Transverse colon (tissue), 4 donors: ENCODE measurements at places on chromosomes 12 and 14. TPM values are rescaled to one million over a fixed set of nuclear protein-coding genes. Genes with fewer than 3 reads are reported as not detected.

- DNase-seq, result no peak
Observed at GRCh38 chr14:21042918-21043317, 756 bp downstream of the RNASE7 start.

- no peak for DNase-seq
Observed at GRCh38 chr12:93302331-93303229, 75.1 kb upstream of the NUDT4 start.

Gene STK38L
- 37.8 TPM for total RNA-seq

GRCh38 chr12:93008044-93008778, 79.1 kb upstream of the EEA1 start:
- no peak for DNase-seq

DNA sequence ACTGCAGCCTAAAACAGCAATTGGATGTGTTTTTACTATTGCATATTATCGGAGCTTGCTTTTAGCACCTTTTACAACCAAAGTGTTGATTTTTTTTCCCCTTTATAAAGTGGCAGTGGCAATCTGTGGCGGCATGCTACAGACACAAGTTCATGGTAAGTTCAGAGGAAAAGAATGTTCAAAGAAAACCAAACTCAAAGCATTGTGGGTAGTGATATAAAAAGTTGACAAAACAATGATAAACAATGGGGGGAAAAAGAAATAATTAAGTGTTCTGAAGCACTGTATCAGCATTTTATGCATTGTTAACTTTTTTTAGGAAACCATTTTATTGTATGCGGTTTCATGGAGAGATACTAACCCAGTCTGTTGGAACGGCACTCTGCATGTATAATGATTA, 492.0 kb upstream of the SOX5 start:
- DNase-seq, result no peak
